ENCODE measurements at places on chromosomes 7 and 10.
A peak's percentile ranks its signal among the peaks of the same experiment; 100 is the strongest.

- peak; percentile 79 for ATAC-seq
Measured at GRCh38 chr7:148662646-148663045, 36.1 kb upstream of the CUL1 start.

DNA sequence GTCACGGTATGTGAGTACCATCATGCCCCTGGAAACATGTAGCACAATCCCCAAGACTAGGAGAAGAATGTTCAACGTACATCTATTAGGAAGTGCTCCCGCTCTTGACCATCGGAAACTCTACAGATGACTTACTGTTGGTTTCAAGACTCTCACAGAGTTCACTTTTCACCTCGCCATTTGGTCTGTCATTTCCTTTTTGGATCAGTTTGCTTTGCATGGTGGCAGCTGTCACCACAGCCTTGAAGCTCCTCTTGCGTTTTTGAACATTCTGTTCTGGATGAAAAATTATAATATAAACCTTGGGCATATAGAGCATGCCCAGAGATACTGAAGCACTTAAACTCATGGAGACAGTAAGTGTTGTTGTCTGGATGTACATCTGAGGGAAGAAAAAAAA is 806.8 kb downstream of the GRM8 start:
- ATAC-seq, result no peak

DNA sequence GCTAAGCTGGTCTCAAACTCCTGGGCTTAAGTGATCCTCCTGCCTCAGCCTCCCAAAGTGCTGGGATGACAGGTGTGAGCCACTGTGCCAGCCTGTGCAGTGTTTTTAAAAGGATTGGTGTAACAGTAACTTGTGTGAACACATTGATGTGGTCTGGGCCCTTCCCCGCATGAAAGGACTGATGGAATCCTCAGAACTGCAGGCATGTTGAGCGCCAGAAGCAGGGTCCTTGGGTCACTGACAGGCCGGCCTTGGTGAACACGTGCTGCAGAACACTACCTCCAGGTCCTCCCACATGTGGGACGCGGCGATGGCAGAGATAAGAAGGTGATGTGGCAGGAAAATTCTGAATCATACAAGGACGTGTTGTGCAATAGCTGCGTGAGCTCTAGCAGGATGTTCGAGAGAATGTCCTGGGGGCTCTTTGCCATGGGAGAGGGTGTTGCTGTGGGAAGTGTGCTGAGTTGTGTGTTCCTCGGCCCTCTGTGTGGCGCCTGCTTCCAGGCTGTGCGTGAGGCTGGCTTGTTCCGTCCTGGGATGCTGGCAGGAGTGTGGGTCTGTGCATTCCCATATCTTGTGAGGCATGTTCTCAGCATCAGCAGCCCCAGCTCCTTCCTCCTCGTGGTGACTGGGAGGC is 68.2 kb downstream of the DNAJB6 start:
- ATAC-seq, result peak; percentile 28

- ATAC-seq, result no peak
Measured at GRCh38 chr10:30051220-30051619, 8.2 kb downstream of the JCAD start.

- no peak for ATAC-seq
Measured at GRCh38 chr7:40903872-40904271, 769.1 kb downstream of the SUGCT start.

DNA sequence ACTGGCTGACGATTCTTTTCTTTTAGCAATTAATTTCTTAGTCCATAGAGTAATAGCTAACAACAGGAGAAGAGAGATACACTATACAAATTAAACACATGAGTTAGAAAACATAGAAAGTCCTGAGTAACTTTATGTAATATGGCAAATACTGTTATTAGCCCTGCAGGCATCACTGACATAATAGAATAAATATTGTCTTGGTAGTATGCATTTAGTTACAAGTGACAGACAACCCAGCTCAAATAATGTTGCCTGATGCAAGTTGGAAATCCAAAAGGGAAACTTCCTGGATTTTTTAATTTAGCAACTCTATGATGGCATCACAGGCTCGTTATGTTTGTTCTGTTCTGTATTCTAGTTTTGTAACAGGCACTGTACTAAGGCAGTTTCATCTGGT is 95.1 kb downstream of the DKK1 start:
- ATAC-seq, result no peak

DNA sequence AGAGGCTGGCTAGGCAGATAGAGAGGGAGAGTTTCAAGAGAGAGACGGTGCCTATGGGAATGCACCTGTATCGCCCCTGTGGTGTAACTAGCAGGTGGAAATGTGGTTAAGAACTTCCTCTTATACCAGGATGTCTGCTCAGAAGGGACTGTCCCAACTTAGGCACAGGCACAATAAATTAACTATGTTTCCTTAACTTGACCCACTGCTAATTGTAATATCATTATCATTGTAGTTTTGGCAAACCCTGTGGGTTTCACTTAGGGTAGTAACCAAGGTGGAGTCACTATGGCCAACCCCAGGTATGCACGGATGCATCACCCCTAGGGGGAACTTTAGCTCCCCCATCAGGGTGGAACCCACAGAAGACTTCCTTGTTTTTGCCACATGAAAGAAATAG is 455.7 kb downstream of the DGKB start:
- no peak for ATAC-seq

DNA sequence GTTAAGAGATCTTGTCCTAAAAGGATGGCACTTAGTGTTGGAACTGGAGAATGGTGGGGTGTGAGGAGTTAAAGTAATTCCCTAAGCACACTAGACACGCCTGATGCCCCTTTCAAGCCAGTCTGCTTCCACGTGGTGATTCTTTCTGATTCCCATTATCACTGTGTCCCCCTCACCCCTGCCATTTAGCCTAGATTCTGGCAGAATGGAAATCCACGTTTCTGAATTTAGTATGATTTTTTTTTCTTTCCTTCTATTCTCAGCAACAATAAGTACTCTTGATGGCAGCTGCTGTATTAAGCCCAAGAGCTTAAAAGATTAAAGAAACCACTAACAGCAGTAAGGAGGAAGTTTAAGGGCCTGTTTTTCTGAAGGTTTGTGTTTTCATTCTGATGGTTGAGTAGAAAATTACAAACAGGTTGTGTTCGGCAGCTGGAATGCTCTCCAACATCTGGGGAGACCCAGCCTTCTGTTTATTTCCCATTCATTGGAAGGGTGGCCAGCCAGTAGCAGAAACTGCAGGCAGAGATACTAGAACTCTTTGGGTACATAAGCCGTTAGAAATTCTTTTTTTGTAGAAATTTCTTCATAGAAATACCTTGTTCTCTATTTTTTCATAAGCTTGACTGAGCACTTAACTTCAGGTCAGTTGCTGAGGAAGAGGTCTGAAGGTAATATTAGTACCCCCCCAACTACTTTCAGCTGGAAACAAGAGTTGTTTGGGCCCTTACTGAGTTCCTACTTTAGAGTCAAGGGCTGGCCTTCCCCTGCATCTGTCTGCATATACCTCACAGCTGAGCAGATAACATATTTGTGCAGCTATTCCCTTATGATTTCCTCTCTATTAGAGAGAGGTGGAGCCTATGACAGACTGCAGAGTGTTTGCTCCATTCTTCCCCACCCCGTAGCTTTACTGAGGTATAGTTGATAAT is 355.1 kb downstream of the AUTS2 start:
- 0 out of 3 replicates have a peak, but pooled peaks have one; percentile 25 for ATAC-seq

- no peak for ATAC-seq
Measured at GRCh38 chr7:55569797-55570196, 2.5 kb downstream of the VOPP1 start.

DNA sequence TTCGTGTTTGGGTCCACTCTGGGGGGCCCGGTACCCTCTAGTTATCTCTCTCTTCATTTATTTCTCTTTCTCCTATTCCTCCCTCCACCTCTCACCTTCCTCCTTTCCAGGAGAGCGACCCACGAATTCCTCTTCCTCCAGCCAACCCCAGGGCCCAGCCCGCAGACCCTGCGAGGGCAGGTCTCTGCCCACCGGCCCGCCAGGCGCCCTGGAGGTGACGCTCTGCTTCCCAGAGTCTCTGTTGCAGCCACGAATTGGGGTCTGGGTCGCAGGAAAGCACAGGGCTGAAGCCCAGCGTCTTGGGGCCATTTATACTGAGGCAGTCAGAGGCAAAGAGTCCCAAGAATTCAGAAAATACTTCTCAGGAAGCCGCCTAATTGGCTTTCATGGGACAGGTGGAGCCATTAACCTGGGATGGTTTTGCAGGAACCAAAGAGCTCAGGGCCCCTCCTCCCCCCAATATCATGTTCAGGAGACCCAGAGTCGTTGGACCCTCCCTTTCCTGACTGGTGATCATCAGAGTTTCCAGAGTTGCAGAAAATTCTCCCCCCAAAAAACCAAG is 2.7 kb upstream of the EN2 start:
- no peak for ATAC-seq

DNA sequence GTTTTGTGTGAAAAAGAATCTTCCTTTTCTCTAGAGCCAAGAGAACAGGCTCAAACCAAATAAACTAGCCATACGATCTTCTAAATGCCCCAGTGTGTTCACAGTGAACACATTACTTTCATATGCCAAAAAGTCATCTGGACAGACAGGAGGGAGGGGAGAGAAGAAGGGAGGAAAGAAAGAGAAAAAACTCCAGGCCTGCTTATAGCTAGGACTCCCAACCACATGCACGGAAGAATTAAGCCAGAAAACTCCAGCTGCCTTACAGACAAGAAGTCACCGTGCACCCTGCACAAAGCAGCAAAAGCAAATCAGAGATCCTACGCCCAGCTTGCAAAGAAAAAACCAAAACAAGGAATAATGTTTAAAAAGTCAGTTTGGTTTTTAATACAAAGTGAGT is 34.3 kb downstream of the SNX8 start:
- ATAC-seq, result no peak

- no peak for ATAC-seq
Measured at GRCh38 chr10:125428054-125428453, 254.9 kb downstream of the TEX36 start.

GRCh38 chr10:675532-675931 is 13.9 kb downstream of the DIP2C start:
- no peak for ATAC-seq

DNA sequence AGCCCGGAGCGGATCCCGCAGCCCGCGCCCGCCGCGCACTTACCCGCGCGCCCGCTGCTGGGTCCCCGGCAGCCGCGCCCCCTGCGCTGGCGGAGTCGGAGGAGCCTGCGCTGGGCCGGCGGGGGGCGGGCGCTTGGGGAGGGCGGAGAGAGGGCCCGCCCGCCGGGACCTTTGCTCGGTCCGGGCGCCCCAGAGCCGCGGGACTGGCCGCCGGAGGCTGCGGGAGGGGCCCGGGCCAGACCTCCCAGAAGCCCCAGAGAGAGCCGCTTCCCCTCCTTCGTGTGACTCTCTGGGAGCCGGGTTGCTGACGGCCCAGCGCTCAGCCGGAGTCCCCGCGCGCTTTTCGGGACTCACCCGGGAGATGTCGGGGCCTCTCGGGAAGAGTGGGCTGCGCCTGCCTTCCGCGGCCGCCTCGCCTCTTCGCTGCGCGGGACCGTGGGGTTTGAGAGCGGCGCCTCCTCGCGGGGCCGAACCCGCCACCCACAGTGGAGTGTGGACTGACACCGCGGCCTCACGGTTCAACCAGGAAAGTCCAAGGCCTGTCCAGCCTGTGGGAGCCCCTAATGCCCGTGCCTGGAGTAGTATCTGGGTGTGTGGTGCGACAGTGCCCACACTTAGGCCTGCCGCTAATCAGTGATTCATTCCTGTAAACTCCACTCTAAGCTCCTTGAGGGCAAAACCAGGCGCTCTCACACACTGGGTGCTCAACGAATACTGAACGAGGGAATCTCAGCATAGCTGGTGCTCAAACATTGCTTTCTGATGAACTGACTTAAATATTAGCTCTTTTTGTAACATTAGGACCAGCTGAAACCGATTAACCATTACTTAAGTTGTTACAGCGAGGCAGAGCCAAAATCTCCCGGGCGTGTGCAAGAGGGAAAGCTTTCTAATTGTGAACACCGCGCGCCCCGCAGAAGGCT is at the start of gene GSDME:
GSDME (minus strand) TSS at position 112 of the 923 bp plus-strand sequence. CDS start 7,690 bp downstream, outside the sequence.
- ATAC-seq, result peak; percentile 92

- ATAC-seq, result no peak
Measured at GRCh38 chr10:47368431-47369180, 15.5 kb downstream of the ZNF488 start.

All from SK-N-SH treated with all-trans-retinoic acid at 6 μM for 48 hours (cell line).